ENCODE measurements at places on chromosomes 2 and 18.

GRCh38 chr2:211455216-211455841 is 898.9 kb downstream of the CPS1 start:
- DNase-seq = peak; percentile 69

GRCh38 chr2:202555356-202555755 is 79.4 kb upstream of the FAM117B start:
- DNase-seq = no peak

GRCh38 chr2:188324067-188324466 is 32.4 kb downstream of the GULP1 start:
- DNase-seq = no peak

DNA sequence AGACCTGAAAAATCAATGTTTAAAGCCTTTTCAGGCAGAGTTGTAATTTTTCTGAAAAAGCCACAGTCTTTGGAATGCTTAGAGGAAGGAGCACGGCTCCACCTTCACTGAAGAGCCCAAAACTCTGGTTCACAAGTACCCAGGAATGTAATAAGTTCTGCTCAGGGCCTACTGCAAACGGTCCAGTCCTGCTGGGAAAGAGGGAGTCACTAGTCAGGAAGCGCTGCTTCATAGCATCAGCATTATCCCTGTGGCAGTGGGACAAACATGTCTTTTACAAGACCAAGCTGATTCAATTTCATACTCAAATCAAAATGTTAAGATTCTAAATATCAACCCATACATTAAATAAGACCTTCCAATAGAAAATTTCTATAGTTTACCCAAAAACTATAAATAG is 152.9 kb upstream of the PGAP1 start:
- peak; percentile 29 for DNase-seq

Data from dermis blood vessel endothelial cell (primary cell).